Cardiac muscle cell (in vitro differentiated cells and primary cell): ENCODE measurements at places on chromosomes 2 and 18. TPM values are rescaled to one million over a fixed set of nuclear protein-coding genes. Genes with fewer than 3 reads are reported as not detected.

TTC31 gene
- 16.8 and 32.9 TPM in 2 replicates for total RNA-seq

- H3K27me3 ChIP-seq = no peaks in the 10 kb centered on the region
- H3K27ac ChIP-seq = no peak overlapping the region
- H3K4me3 ChIP-seq = no peak overlapping the region
- no peaks in the 10 kb centered on the region for H3K4me1 ChIP-seq
- H3K36me3 ChIP-seq = no peaks in the 10 kb centered on the region
- no peak for DNase-seq
Observed at GRCh38 chr2:41004700-41005099, 552.8 kb upstream of the SLC8A1 start.

DNA sequence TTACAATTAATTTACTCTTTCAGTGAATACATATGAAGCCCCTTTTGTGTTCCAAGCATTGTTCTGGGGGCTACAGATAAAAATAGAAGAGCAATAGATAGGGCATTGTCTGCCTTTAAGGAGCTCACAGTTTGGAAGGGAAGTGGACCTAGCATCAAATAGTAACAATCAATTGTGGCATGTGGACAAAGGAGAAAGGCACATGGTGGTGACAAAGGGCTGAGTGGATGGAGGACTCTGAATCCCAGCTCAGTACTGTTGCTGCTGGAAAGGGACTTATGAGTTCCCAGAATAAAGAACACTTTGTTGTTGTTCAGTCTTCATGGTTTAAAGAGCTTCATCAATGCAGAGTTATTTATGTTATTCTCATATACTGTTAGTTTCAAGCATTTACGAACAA is 217.7 kb downstream of the HRH4 start:
- no peaks in the 10 kb centered on the region for H3K36me3 ChIP-seq
- no peaks in the 10 kb centered on the region for H3K4me1 ChIP-seq
- H3K27ac ChIP-seq = no peak overlapping the region

DNA sequence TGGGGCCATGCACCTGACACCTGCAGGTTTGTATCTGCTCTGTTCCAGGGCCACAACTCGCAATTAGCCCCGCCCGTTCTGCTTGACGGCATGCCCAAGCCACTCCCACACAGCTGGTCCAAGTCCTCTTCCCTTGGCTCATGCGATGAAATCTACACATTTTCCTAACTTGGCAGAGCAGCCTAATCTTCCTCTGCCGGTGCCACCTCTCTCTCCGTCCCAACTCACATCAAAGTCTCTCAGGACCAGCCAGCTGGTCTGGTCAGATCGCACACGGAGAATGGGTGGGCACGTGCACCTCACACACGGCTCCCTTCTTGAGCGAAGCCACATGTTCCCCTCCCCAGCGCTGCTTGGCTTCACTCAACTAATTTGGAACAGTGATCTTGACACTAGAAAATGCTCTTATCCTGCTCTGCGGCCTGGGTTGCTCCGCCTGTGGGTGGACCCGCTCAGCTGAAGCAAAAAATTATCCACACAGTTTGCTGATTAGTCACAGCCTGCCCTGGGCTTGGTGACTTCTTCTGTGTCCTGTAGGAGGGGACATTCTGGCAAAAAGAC is 176.7 kb downstream of the NRP2 start:
- H3K36me3 ChIP-seq = no peaks in the 10 kb centered on the region
- H3K4me1 ChIP-seq = no peaks in the 10 kb centered on the region
- peak; percentile 70 for DNase-seq
- H3K4me3 ChIP-seq = no peak overlapping the region
- H3K27ac ChIP-seq = no peak overlapping the region
- H3K27me3 ChIP-seq = no peaks in the 10 kb centered on the region

DOK6 gene
- 8.1 and 13.9 TPM in 2 replicates for total RNA-seq

DNA sequence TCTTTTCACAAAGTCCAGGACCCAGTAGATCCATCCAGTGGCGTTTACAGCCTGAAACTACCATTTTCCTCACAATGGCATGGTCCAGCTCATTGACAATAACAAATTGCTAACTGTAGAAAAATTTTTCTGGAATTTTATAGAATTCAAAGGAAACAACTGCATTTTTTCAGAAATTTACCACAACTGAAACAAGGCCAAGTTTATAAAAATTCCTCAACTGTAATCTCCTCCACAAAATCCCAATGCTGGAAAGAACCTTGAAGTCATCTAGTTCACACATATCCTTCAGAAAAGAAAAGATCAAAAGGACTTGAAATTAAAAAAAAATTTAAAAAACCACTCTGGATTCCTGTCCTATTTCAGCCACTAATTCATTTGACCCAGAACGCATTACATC is 226.0 kb upstream of the CTAGE1 start:
- H3K36me3 ChIP-seq = no peaks in the 10 kb centered on the region
- no peaks in the 10 kb centered on the region for H3K27me3 ChIP-seq
- no peaks in the 10 kb centered on the region for H3K4me1 ChIP-seq
- H3K27ac ChIP-seq = no peak overlapping the region
- no peak for DNase-seq
